ENCODE measurements at places on chromosomes 2 and 18.

DNA sequence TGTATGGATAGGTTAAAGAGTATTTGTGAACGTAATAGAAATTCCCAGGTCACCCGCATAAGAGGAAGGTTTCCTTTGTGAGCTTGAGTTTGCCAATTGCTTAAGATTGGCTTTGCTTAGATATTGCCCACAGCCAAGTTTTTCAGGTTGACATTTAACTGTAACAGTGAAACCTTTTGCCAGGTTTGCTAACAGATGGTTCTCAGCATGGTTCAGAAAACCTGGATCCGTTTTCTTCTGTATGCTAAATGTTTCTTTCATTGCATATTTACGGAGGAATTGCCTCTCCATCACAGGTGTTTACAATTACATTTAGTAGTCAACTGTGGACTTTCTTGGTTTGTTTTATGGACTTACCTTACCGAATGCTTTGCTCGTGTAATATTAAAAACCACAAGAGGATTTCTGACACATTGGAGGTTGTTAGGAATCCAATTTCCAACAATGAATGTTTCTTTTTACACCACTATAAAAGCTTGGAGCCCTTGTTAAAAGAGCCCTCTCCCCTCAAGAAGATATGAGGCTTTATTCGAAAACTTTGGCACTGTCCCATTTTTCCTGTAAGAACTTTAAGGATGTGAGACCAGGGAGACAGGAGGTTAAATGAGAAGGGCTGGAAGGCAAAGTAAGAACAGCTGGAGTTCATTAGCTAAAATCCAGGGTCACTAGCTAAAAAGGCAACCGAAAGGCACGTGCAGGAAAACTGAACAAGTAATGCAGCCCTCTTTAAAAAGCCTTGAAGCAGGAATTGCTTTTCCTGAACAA is 7.8 kb downstream of the CDK15 start:
- no peaks in the 10 kb centered on the region for H3K36me3 ChIP-seq
- no peak for DNase-seq
- peaks cover 16% of the 10 kb centered on the region for H3K27me3 ChIP-seq
- no peak overlapping the region for H3K4me3 ChIP-seq

GRCh38 chr2:237867465-237867864 is 8.0 kb downstream of the RAMP1 start:
- H3K4me1 ChIP-seq: peaks cover 11% of the 10 kb centered on the region
- H3K27me3 ChIP-seq: peaks cover 26% of the 10 kb centered on the region

GRCh38 chr2:67792681-67793091 is 270.1 kb downstream of the C1D start:
- no peaks in the 10 kb centered on the region for H3K36me3 ChIP-seq
- no peaks in the 10 kb centered on the region for H3K4me1 ChIP-seq
- DNase-seq: no peak
- H3K27ac ChIP-seq: no peak overlapping the region
- no peak overlapping the region for H3K4me3 ChIP-seq

GRCh38 chr2:189639007-189639609 is 22.2 kb upstream of the ASNSD1 start:
- H3K36me3 ChIP-seq: no peaks in the 10 kb centered on the region
- DNase-seq: no peak
- H3K27me3 ChIP-seq: no peaks in the 10 kb centered on the region
- no peak overlapping the region for H3K27ac ChIP-seq

- peak overlapping the region; percentile 67 for H3K4me3 ChIP-seq
- H3K27me3 ChIP-seq: no peaks in the 10 kb centered on the region
- peaks cover 80% of the 10 kb centered on the region for H3K36me3 ChIP-seq
- peaks cover 70% of the 10 kb centered on the region for H3K4me1 ChIP-seq
- DNase-seq: no peak
Measured at GRCh38 chr2:181465676-181466375, 8.6 kb downstream of the ITGA4 start.

DNA sequence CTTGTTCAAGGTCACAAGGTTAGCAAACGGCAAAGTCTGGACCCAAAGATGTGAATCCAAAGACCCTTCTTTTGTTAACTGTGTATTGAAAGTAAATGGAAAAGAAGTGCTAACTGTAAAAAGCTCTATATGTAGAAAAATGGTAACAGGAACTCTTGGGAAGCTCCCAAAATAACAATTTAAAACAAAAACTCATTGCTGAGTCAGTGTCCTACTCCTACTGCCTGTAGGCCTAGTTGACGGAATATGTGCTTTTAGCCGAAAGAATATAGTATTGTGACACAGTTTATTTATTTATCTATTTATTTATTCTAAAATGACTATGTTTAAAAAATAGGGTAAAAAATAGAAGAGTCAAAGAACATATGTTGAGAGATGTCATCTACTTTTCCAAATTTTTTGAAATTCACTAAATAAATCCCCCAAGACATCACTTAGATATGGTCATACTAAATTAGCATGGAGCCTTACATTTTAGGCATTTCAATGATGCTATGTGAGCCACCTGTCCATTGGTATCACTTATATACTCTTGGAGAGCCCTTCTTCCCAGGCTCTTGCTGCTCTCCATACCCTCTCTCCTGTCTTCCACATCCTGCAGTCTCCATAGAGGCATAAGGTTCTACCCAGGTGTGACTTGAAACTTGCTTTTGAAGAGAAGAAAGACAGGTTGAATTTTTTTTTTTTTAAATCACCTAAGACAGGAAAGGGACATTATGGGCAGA is 13.7 kb downstream of the COL5A2 start:
- H3K36me3 ChIP-seq: no peaks in the 10 kb centered on the region
- no peak overlapping the region for H3K4me3 ChIP-seq
- no peak overlapping the region for H3K27ac ChIP-seq
- H3K27me3 ChIP-seq: no peaks in the 10 kb centered on the region
- no peaks in the 10 kb centered on the region for H3K4me1 ChIP-seq

DNA sequence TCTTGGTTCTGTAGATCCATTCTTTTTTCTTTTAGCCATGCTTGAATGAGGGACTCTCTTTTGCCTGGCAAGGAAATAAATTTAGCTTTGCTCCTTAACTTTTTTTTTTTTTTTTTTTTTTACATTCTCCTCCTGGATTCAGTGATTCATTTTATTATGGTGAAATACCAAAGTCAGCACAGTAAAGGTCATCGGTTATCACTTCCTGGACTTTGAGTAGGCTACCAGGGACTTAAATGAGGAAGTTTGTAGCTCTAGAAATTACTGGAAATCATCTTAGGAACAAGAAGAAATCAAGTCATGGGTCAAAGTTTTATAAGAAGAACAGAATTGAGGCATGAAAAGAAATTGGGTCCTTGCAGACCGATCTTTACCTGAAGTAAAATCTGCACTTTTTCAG is 75.0 kb downstream of the SOCS6 start:
- no peaks in the 10 kb centered on the region for H3K27me3 ChIP-seq
- H3K36me3 ChIP-seq: no peaks in the 10 kb centered on the region
- no peak overlapping the region for H3K4me3 ChIP-seq
- no peaks in the 10 kb centered on the region for H3K4me1 ChIP-seq
- no peak overlapping the region for H3K27ac ChIP-seq

GRCh38 chr2:206082298-206082843 is 3.6 kb downstream of the INO80D start:
- H3K4me3 ChIP-seq: no peak overlapping the region
- no peak overlapping the region for H3K27ac ChIP-seq
- peaks cover 12% of the 10 kb centered on the region for H3K36me3 ChIP-seq
- H3K4me1 ChIP-seq: peaks cover 25% of the 10 kb centered on the region

GRCh38 chr2:234487356-234487755 is 9.5 kb downstream of the ARL4C start:
- peak overlapping the region; percentile 66 for H3K4me3 ChIP-seq
- H3K4me1 ChIP-seq: peaks cover 81% of the 10 kb centered on the region
- no peak for DNase-seq
- no peaks in the 10 kb centered on the region for H3K27me3 ChIP-seq
- peak overlapping the region; percentile 76 for H3K27ac ChIP-seq

GRCh38 chr2:68715353-68716041 is 19.1 kb upstream of the ARHGAP25 start:
- peaks cover 78% of the 10 kb centered on the region for H3K4me1 ChIP-seq
- H3K36me3 ChIP-seq: peaks cover 5% of the 10 kb centered on the region
- no peak for DNase-seq
- H3K4me3 ChIP-seq: peak overlapping the region; percentile 61
- H3K27me3 ChIP-seq: no peaks in the 10 kb centered on the region
- H3K27ac ChIP-seq: peak overlapping the region; percentile 76

DNA sequence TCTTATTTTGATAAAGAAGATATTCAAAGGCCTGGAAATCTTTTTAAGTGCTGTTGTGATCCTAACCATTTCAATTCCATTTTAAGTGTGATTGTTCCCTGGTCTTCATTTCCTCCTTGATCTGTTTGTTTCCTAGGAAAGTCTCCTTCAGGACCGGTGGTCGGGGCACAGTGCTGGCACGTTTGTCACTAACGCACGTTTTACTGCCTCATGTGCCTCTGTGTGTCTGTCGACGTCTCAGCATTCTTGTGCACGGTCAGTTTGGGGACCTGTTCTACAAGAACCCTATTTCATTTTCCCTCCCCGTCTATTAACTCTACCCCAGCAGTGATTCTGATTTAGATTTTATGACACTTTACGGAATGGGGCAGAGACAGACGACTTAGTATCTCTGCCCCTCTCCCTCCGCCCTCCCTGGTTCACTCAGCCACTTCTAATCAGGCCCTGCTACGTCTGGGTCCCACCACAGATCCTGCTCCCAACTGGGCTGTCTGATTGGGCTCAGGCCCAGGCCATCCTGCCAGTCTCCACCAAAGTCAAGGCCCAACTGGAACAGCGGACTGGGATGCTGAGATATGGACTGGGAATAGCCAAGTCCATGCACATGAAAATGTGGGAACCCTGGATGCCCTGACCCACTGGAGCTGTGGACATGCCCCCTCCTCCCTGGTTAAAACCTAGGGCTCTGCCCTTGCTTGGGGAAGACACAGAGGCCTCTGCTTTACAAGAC is 95.6 kb downstream of the TWIST2 start:
- H3K27me3 ChIP-seq: no peaks in the 10 kb centered on the region
- DNase-seq: no peak
- peaks cover 5% of the 10 kb centered on the region for H3K4me1 ChIP-seq
- no peak overlapping the region for H3K4me3 ChIP-seq
- no peak overlapping the region for H3K27ac ChIP-seq
- H3K36me3 ChIP-seq: no peaks in the 10 kb centered on the region

- no peak overlapping the region for H3K4me3 ChIP-seq
- H3K36me3 ChIP-seq: no peaks in the 10 kb centered on the region
- no peak overlapping the region for H3K27ac ChIP-seq
- no peaks in the 10 kb centered on the region for H3K4me1 ChIP-seq
Measured at GRCh38 chr2:98355881-98356280, 9.6 kb downstream of the CNGA3 start.

- H3K4me3 ChIP-seq: no peak overlapping the region
- no peak overlapping the region for H3K27ac ChIP-seq
- no peak for DNase-seq
- peaks cover 33% of the 10 kb centered on the region for H3K27me3 ChIP-seq
- peaks cover 2% of the 10 kb centered on the region for H3K4me1 ChIP-seq
Measured at GRCh38 chr2:225083276-225083675, 41.0 kb upstream of the DOCK10 start.

- peaks cover 5% of the 10 kb centered on the region for H3K36me3 ChIP-seq
- no peak for DNase-seq
- peaks cover 2% of the 10 kb centered on the region for H3K27me3 ChIP-seq
- peaks cover 22% of the 10 kb centered on the region for H3K4me1 ChIP-seq
- H3K4me3 ChIP-seq: peak overlapping the region; percentile 22
- no peak overlapping the region for H3K27ac ChIP-seq
Measured at GRCh38 chr2:65420712-65421431, 11.5 kb downstream of the SPRED2 start.

GRCh38 chr2:133599211-133599803 is 31.0 kb upstream of the NCKAP5 start:
- H3K36me3 ChIP-seq: no peaks in the 10 kb centered on the region
- H3K4me3 ChIP-seq: no peak overlapping the region
- DNase-seq: no peak
- H3K4me1 ChIP-seq: no peaks in the 10 kb centered on the region

DNA sequence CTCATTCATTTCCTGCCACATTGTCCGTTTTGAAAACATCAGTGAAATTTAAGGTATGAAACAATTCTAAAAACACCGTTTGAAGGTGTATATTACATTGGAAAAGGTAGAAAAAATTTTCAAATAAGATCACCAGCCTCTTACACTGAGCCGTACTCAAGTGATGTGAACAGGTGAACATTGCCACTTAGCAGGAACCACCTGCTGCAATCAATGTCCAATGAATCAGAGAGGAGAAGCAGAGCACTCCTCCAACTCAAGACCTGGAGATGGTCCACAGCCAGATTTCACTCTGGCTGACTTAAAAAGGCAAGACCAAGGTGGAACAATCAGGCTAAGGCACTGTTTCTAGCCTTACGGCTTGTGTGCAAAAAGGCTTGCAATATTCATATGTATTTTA is 110.3 kb upstream of the TTN start:
- H3K4me3 ChIP-seq: no peak overlapping the region
- no peak for DNase-seq
- no peaks in the 10 kb centered on the region for H3K27me3 ChIP-seq
- peaks cover 4% of the 10 kb centered on the region for H3K36me3 ChIP-seq

GRCh38 chr2:193695367-193695766 is 1500.6 kb upstream of the TMEFF2 start:
- DNase-seq: no peak
- no peaks in the 10 kb centered on the region for H3K4me1 ChIP-seq
- no peak overlapping the region for H3K27ac ChIP-seq

DNA sequence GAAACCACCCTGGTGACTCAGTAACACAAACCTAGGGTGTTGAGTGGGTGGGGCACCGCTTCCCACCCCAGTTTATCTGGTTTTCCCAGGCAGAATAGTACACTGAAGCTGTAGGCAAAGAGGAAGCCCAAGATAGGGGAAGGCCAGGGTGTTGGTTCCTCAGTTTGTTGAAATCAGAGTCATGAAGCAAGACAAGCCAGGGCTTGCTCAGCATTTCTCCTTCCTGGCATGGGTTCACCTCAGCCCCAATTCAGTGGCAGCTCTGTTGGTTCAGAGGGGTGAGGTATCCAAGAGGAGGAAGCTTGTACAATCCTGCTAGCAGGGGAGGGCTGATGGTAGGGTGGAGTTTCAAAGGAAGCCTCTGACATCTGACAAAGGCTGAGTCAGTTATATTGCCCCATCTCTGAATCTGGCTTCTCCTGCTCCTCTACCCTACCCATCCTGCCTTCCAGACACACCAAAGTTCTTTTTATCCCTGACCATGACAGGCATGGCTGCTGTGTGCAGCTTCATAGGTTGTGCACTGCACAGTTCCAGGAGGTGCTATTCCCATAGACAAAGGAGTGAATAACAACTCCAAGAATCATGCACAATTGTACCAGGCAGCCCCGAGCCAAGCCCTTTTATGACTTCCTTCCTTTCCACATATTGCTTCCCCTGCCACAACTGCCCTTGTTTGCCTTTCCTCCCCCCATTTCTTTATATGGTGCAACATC is 24.9 kb upstream of the RAB10 start:
- peaks cover 2% of the 10 kb centered on the region for H3K4me1 ChIP-seq
- no peaks in the 10 kb centered on the region for H3K36me3 ChIP-seq
- DNase-seq: no peak
- H3K27me3 ChIP-seq: no peaks in the 10 kb centered on the region

- no peak for DNase-seq
- peaks cover 33% of the 10 kb centered on the region for H3K4me1 ChIP-seq
Measured at GRCh38 chr2:112701052-112701451, 19.8 kb upstream of the NT5DC4 start.

DNA sequence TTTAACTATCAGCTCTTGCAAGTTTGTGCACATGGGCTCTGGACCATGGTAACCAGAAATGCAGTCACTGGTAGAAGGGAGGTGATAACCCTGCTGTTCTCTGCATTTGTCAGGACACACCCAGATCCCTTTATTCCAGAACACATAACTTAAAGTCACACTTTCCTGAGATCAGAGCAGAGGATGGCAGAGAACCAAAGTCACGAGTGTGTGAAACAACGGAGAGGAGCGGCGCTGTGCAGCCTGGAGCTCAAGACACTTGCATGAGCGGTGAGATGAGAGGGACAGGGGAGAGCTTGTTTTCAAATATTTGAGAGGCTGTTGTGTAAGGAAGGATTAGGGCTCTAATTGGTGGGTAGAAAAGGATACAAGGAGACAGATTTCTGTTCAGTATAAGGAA is 43.3 kb upstream of the AAK1 start:
- peaks cover 60% of the 10 kb centered on the region for H3K4me1 ChIP-seq
- peaks cover 2% of the 10 kb centered on the region for H3K36me3 ChIP-seq
- no peak for DNase-seq
- no peak overlapping the region for H3K4me3 ChIP-seq
- H3K27ac ChIP-seq: no peak overlapping the region

Data from T-helper 2 cell treated with Interferon-gamma antibody and Interleukin-4, amounts not matched to agents 5 μg/mL and 100 μg/mL, for 36 hours (primary cell).